ENCODE measurements at places on chromosomes 12 and 14.

- no peak for DNase-seq
These were observed 44.2 kb upstream of the EMP1 start for GRCh38 chr12:13152281-13152680.

DNA sequence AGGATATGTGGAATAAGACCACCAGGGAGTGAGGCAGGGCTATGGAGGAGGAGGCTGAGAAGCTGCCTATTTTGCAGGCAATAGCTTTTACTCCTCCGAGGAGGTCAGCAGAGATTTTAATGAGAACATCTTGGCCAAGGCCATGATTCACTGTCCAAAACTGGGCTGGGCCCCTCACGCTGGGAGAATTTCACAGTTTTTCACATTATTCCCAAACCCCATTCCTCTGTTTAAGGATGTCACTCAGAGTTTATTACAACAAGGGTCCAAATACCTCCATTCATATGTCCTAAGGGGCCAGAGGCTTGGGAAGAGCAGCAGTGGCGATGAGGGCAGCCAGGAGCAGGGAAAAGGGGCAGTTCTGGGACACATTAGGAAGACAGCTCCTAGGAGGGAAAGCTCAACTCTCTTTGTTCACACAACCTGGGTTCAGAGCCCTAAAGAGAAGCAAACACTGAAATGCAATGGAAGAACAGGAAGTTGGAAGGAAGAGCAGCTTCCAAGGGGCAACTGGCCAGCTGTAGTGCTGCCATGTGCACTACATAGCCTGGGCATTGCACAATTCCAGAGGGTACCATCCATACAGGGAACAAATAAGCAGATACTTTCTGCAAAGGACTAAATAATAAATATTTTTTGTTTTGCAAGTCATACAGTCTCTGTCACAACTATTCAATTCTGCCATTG lies 283.2 kb downstream of the NUAK1 start:
- no peak for DNase-seq

DNA sequence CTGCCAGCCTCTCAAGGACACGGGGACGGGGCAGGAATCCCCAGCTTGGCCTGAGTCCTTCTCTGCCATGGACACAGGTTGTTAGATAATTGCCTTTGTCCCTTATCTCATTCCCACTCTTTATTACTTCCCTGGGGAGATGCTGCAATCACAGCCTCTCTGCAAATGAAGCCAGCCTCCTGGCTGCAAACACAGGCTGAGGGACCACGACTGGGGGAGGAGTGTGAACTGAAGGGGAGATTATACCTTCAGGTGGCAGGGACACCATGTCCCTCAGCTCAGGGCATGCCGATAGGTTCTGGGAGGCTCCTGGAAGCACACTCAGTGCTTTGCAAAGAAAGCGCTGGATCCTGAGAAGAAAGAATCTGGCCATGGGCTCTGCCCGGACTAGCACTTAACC lies 16.1 kb upstream of the CHGA start:
- no peak for DNase-seq

- peak; percentile 23 for DNase-seq
These were observed 22.2 kb upstream of the GPR132 start for GRCh38 chr14:105087308-105087962.

GRCh38 chr12:6038160-6038559 lies 86.3 kb downstream of the VWF start:
- DNase-seq, result peak; percentile 46

DNA sequence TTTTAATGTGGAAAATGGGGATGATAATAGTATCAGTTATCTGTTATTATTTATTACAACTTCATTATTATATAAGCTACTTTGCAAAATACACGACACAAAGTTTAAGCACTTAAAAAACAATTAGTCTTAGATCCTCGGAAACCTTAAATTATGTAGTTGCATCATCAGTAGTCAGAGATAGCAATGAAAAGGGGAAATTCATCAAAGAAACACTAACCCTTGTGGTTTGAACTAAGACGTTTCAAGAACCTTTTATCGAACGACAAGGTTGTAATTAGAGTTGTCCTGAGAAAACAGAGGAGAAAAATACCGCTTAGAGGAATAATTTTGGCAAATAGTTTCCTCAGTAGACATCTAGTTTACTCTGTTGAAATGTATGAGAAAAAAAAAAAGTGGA lies 198.5 kb downstream of the PTPRO start:
- DNase-seq, result no peak

Measured in left colon (tissue), 2 donors.